Activated CD8-positive, alpha-beta memory T cell treated with anti-CD3 and anti-CD28 coated beads for 4 hours (primary cell): ENCODE measurements at places on chromosomes 3 and 15.

GRCh38 chr3:115348951-115349745 is 202.1 kb upstream of the ZBTB20 start:
- DNase-seq, result no peak

DNA sequence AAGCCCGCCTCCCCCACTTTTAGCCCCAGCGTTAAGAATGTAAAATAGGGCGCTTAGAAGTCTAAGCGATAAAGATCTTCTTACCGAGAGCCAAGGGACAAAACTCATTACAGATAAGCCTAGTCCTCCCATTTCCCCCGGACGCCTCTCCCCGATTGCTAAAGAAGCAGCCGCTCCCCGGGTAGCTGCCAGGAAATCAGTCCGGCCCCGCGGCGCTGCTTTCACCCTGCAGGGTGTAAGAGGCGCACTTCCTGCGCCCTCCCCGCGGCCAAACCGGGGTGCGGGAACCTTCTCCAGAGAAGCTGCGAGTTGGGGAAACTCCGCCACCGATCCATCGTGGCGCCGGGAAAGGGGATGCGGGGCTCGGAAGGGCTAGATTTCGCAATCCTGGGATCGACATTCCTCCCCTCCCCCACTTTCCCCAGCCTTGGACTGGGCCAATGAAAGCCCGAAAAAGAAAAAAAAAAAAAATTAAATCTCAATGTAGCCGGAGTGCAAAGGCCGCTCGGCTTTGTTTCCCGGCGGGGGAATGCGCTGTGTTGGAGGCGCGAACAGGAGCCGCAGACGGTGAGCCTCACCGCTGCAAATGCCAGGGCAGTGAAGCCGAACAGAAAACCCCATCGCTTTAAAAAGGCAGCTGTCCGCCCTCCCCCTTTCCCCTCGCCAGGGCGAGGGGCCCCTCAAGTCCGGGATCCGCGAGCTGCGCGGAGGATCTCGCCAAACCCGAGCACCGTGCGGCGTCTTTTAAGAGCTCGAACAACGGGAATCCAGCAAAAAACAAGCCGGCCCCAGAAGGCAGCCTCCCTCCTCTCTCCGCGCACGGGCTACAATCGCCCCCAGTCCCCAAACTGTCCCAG is 626 bp upstream of the PTPRG start:
- no peak for DNase-seq

- no peak for DNase-seq
Measured at GRCh38 chr3:52415800-52416199, 29.1 kb downstream of the SEMA3G start.

- no peak for DNase-seq
Measured at GRCh38 chr15:68428431-68428940, 3.5 kb downstream of the ITGA11 start.

GRCh38 chr3:3084890-3085289 is 25.3 kb downstream of the IL5RA start:
- DNase-seq, result no peak

- no peak for DNase-seq
Measured at GRCh38 chr3:101964861-101965260, 115.5 kb downstream of the NFKBIZ start.

- DNase-seq, result no peak
Measured at GRCh38 chr15:77335298-77335697, 84.6 kb downstream of the PEAK1 start.

GRCh38 chr15:89459271-89460038 is 36.9 kb downstream of the RHCG start:
- no peak for DNase-seq

DNA sequence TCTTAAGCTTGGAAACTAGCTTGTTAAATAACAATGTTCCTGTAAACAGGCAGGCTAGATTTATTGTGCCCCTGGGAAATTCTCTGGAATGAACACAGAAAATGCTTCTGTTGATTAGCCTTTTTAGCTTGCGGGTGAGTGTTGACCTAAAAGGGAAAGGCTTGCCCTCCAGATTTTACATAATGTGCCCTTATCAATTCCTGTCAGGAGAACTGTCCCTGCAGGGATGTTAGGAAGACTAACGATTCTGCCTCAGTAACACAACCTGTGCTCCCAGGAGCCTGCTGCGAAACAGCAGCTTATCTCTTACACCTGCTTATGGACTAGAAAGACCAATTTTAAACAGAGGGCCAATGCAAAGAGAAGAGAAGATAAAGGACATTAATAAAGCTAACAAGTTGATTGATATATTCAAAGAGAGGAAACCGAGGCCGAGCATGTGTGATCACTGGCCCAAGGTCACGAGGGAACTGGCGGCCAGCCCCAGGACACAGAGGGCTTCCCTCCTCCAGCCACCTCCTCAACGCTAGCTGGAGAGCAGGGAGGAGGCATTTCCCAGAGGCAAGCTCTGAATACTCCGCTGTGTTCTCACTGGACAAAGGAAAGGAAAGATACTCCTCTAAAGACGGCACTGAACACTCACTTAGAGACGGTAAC is 48.4 kb upstream of the TJP1 start:
- DNase-seq, result no peak

GRCh38 chr3:95333826-95334225 is 1271.0 kb downstream of the NSUN3 start:
- no peak for DNase-seq

DNA sequence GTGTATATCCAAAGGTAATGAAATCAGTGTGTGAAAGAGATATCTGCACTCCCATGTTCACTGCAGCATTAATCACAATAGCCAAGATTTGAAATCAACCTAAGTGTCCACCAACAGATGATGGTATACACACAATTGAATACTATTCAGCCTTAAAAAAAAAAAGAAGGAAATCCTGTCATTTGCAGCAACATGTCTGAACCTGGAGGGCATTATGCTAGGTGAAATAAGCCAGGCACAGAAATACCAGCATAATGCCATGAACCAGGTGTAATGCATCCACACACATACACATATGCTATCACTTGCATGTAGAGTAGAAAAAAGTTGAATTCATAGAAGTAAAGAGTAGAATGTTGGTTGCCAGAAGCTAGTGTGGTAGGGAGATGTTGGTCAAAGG is 18.4 kb upstream of the NR1I2 start:
- DNase-seq, result no peak

DNA sequence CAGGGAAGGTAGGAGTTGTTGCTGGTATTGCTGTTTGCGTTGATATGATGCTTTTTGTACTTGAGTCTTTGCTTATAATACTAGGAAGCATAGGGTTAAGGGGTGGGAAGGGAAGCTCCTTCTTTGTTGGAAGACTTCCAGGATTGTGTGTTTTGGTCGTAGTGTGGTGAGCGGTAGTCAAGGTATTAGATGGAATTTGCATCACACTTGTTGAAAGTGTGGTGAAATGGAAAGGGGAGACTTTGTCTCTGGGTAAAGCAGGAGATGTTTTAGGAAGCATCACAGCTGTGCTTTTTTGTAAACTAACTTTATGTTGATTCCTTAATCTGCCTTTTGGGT is 14.9 kb downstream of the IGSF10 start:
- no peak for DNase-seq

DNA sequence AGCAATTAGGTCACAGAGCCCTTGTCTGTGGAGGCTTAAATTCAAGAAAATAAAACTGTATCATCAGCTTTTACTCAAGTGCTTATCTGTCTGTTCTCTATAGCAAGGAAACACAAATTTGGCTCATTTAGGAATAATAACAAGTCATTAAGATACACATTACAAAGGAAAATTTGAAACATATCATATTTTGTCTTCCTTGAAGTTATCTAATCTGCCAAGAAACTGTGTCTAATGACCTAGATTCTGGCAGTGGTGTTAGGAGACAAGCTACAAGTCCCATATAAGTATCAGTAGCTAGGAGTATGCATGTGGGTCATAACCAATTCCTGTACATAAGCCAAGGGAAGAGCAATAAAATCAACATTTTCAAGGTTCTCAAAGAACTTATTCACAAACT is 108.2 kb upstream of the SETMAR start:
- no peak for DNase-seq

DNA sequence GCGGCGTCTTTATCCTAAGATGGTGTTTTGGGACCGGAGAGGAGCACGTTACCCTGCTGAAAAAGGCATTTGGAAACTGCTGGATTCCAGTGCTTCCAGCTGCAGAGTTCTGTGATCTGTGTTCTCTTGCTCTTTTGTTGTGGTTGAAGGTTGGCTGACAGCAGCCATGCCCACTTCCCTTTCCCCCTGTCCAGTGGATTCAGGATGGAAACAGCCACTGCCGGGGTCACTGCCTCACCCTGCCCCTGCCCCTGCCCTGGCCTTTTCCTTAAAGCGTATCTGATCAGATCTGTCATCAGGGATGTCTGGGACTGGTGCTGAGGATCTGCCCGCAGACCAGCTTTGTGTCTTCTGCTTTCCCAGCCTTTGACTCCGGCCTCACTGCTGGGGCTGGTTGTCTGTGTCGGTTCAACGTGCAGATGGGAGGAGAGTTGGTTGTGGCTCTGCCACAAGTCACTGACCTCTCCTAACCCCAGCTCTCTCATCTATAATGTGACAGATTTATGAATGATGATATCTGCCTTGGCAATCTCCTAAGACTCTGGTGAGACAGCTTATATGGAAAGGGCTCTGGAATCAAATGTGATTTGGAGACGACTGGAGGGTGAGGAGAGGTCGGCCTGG is 219.4 kb upstream of the BHLHE40 start:
- no peak for DNase-seq

DNA sequence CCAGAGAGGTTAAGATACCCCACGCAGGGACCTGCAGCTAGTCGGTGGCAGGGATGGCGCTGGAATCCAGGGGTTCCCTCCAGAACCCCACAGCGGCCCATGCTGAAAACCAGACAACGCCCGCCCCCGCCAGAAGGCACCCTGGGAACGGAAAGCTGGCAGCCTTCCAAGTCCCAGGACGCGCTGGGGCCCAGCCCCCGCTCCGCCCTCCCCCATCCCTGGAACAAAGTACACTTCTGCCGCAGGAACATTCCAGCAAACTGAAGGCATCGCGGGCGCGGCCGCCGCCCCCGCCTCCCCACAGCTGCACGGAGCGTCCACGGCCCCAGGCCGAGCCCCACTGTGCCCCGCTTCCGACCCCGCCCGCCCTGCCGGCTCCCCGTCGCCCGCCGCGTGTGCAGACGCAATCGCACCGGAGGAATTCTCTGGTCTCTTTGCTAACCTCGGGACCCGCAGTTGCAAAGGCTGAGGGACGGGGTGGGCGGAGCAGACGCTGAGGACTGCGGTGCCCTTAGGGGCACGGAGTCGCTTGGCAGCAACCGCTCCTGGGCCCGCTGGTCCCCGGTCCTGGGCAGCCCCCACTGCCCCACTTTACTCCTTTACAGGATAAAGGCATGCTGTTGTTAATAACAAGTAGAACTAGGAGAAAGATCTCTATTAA is 44.8 kb upstream of the RNU6-1 start:
- peak; percentile 27 for DNase-seq

DNA sequence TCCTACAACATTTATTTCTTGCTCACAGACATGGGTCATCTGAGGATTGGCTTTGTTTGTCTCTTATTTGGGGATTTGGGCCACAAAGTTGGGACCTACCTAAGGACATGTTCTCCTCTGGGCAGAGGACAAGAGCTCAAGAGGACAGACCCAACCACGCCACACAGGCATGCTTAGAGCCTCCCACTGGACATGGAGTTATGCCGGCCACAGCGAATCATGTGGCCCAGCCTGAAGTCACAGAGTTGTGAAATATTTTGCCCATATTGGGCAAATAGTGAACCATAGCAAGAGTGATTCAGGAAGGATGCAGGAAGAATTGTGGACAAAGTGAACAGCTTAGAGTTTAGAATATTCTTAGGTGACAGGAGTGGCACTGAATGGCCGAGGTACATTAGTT is 9.9 kb downstream of the TRAK1 start:
- no peak for DNase-seq

DNA sequence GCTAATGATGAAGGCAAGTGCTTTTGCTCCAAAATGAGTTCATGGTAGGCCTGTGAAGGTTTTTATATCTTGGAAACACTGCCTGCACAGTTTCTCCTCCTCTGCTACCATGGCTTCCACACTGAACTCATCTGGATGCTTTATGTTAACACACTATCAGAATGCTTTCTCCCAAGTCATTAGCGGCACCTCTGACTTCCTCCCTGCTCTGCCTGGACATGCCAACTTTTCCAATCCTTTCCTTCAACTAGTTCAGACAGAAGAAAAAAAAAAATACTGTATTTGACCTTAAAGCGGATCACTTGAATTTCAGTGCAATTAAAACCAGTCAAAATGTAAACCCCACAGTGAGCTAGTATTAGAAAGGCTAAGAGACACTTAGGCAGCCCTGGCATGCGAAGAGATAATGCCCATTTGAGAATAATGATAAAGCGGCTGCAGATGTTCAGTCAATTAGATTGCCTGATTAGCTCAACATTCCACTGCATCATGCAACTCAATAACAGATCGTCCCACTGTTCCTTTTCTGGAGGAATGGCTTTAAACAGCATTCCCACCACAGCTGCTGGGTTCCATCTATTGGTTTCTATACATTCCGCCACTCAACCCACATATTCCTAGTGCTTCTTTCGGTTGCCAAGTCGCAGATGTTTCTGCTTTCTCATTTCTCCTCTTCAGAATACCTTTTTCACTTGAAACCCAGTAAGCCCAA is 51.7 kb downstream of the CNTN3 start:
- DNase-seq, result no peak

- no peak for DNase-seq
Measured at GRCh38 chr3:115074502-115074901, 72.6 kb downstream of the ZBTB20 start.

- no peak for DNase-seq
Measured at GRCh38 chr3:186075489-186075888, 33.4 kb downstream of the ETV5 start.

DNA sequence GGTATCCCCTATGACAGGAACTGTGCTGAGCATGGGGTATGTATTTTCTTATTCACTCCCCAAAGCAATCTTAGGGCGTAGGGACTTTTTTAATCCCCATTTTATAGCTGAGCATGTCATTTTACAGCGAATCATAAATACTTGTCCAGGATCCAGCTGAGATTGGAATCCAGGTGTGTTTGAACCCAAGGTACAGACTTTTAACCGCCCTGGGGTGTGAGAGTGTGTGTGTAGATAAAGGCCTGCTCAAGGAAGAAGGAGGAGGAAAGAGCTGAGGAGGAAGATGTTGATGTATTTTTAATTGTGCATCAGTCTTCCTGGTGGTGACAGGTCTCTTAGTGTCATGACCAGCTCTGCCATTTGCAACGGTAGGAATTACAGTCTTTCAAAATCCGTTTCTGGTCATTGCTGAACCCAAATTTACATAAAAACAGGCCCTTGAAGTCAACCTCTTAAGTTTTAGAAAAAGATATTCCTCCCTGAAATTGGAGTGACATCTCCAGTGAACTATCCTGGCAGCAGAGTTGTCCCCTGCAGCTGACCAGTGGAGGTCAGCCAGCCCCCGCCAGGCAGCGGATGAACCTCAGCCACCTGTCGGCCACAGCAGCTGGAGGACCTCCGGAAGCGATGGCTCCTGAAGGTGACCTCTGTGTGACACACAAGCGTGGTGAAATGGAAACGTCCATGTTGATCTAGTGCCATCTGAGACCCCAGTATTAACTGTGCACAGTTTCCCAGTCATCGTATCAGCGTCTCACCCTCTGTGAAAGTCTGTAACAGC is 92.8 kb upstream of the MITF start:
- DNase-seq, result no peak
